ENCODE measurements at places on chromosomes 12 and 14.

- no peak for DNase-seq
Observed at GRCh38 chr12:91009319-91009950, 4.7 kb upstream of the EPYC start.

GRCh38 chr12:109586385-109587296 lies 13.0 kb downstream of the MVK start:
- no peak for DNase-seq

DNA sequence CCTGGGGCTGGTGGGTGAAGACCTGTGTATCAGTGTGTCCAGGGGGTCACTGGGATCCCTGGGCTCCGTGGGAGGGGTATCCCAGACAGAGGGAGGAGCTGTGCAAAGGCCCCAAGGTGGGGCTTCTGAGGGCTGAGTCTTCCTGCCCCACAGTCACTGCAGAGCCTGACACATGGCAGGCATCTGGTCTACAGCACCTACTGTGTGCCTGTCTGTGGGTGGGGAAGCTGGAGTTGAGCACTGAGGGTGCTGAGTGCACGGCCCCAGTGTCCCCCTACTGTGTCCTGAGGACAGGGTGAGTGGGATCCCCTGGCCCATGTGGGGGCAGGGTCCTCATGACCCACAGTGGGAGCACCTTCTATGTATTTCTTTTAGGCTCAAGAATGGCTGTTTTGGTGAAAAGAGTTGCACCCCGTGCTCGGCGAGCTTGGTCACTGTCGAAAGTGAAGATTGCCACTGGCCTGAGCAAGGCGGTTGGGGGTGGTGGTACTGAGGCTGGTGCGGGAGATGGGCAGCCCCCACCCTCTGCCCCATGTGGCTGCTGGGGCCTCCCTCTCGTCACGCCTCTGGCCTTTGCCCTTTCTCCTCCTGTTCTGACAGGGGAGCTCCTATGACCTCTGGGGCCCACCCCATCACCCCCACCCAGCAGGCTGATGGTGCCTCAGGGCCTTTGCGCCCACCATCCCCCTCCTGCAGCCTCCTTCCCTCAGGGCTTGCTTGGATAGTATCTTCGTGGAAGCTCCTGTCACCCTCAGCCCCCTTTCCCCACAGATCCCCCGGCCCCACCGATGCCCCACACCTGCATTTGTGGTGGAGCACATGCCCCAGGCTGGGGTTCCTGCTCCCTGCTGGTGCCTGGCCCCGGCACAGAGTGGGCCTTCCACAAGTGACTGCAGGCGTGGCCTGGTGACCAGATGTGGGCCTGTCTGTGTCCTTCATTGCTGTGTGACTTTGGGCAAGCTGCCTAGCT lies 55.8 kb downstream of the BEGAIN start:
- DNase-seq: no peak

DNA sequence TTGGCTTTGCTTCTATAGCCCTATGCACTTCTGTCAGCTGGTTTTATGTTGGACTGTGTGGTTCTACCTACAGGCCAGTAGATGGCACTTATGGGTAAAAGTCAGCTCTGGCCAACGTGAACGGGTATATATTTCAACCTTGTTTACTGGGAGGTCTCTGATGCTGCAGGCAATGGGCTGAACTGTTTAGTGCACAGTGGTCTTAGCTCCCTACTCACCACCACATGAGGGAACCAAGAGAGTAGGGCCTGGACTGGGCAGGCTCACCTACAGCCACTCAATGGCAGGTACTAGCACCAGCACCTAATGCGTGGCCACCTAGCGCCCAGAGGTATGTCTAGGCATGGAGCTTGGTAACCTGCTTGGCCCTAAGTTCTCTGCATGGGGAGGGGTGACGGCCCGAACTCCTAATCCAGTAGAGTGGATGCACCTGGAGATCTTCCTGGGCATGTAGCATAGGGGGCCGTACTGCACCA lies 481.8 kb downstream of the TMEM117 start:
- no peak for DNase-seq

- no peak for DNase-seq
Observed at GRCh38 chr12:111150360-111150759, 218.5 kb downstream of the PHETA1 start.

GRCh38 chr14:22479776-22480464 lies 109.1 kb downstream of the DAD1 start:
- no peak for DNase-seq

GRCh38 chr12:116879509-116880212 lies 1.6 kb downstream of the HRK start:
- no peak for DNase-seq

- no peak for DNase-seq
Observed at GRCh38 chr12:115817389-115817788, 460.1 kb downstream of the MED13L start.

DNA sequence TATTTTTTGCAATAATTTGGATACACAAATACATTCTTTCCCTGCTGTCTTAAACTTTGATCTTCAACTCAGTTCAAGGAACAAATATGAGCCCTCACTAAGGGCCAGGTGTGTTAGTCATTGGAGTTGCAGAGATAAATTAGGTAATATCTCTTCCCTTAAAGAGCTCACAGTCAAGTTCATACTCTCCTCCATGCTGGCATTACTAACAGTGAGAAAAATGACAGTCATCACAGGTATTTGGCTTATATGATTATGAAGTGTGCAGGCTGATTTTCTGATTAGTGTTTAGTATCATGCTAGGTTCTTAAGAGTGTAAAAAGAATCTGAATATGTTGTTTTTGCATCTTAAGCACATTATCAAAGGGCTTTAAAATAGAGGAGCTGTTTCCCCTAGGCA lies 594.7 kb downstream of the CCER1 start:
- DNase-seq: no peak

DNA sequence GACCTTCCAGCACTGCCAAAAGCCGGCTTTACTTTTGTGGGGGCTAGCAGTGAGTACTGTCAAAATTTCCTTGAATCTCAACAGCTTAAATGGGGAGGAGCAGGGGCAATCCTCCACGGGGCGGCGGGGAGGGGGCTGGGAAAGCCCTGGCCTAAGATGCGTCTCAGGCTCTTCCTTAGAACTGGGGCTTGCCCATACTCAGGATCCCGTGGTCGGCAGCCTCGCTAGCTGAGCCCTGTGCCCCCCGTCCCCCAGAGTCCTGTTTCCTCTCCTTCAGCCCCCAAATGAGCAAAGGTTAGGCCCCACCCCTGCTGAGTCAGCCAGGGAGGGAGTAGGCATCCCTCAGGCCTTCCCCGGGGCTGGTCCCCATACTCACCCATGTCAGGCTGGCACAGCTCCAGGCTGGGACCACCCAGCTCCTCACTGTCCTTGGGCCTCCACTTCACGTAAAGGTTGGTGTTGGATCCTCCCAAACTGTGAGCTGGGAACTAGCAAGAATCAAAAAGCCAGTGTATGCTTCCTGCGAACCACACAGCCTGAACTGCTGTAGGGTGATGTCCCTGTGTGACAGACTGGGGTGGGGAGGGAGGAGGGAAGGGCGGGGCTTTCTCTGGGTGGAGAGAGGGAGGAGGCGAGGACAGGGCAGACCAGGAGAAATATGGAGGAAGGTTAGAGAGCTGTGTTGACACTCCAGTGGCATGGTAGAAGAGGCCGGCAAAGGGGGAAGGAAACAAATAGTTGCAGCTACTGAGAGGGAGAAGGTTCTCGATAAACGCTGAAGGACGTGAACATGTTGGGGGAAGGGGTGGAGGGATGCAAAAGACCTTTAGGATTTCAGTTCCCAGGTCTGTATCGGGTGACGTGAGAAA lies 5.9 kb upstream of the BAZ2A start:
- DNase-seq: peak; percentile 73
